ENCODE measurements at places on chromosomes 12 and 14. TPM values are rescaled to one million over a fixed set of nuclear protein-coding genes. Genes with fewer than 3 reads are reported as not detected.

Gene CPNE6
- 2.9 TPM for total RNA-seq

- H3K27me3 ChIP-seq = no peaks in the 10 kb centered on the region
- H3K4me3 ChIP-seq = no peak overlapping the region
- no peak for DNase-seq
- H3K36me3 ChIP-seq = no peaks in the 10 kb centered on the region
- no peaks in the 10 kb centered on the region for H3K4me1 ChIP-seq
Measured at GRCh38 chr12:31371256-31371620, 45.3 kb upstream of the SINHCAF start.

Gene IFNG-AS1
- total RNA-seq = not detected

DNA sequence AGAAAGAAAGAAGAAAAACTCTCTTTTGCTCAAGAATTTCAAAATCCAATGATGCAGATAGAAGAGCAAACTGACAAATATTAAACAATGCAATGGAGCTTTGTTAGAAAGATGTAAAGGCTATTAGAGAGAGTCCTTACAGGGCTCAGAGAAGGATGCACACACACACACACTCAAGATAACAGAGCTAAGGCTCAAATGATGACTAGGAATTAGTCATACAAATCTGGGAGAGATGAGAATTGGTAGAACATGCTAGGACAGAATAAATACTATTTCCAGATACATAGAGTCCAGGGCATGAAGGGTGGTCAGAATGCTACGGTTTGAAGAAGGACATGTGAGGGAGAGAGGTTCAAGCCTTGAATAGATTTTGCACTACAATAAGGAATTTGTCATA lies 650.1 kb upstream of the MDGA2 start:
- no peaks in the 10 kb centered on the region for H3K4me1 ChIP-seq
- H3K27ac ChIP-seq = no peak overlapping the region
- no peak for DNase-seq
- no peaks in the 10 kb centered on the region for H3K36me3 ChIP-seq
- H3K27me3 ChIP-seq = no peaks in the 10 kb centered on the region

DNA sequence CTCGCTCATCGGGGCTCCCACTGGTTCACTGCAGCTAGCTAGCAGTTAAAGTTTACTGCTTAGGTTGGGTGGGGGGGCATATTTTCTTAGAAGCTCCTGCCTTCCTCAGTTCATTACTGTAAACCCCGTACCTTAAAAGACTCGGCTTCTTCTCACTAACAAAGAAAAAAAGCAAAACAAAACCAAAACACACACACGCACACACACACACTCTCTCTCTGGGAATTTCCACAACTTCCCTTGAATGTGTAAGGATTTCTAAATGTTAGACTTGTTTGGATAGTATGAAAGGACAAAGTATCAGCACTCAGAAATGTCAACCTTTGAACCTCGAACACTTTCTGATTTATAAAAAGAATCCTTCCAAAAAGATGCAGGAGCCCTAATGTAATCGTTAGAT lies 927 bp downstream of the PTHLH start:
- no peak for DNase-seq
- peaks cover 44% of the 10 kb centered on the region for H3K27me3 ChIP-seq
- peak overlapping the region; percentile 69 for H3K27ac ChIP-seq

Measured in sigmoid colon (tissue), 7 donors.